ENCODE measurements at places on chromosomes 7 and 10.

- DNase-seq: no peak
Observed at GRCh38 chr10:21056461-21056860, 159.3 kb upstream of the NEBL start.

DNA sequence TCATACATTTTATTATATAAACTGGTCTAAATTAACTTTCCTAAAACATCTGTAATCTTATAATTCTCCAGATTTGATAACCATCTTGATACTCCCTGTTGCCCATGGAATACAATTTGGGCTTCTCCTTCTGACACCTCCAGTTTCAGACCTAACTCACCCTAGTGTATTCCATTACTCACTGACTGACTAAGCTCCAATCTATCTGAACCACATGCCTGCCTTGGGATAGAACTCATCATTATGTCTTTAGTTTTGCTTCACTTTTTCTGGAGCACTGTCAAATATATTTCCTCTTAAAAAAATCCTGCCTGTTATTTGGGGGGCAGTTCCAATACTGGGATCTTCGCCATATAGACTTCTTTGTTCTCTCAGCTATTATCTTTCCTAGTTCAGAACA, 4.9 kb upstream of the FOXP2 start:
- DNase-seq: no peak

DNA sequence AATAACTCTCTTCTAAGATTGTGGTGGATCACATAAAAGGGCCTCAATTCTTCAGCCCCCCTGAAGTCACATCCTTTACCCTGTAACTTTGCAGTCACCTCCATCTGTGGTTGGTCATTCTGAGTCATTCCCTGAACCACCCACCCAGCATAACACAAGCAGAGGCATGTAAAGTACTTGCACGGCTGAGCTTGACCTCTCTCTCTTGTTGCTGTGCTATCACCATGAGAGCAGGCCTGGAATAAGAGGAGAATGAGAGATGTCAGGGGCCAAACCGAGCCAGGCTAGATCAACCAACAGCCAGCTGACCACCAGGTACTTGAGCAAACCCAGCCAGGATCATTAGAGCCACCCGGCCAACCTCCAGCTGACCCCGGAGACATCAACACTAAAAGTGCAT, 13.5 kb upstream of the STK17A start:
- no peak for DNase-seq

DNA sequence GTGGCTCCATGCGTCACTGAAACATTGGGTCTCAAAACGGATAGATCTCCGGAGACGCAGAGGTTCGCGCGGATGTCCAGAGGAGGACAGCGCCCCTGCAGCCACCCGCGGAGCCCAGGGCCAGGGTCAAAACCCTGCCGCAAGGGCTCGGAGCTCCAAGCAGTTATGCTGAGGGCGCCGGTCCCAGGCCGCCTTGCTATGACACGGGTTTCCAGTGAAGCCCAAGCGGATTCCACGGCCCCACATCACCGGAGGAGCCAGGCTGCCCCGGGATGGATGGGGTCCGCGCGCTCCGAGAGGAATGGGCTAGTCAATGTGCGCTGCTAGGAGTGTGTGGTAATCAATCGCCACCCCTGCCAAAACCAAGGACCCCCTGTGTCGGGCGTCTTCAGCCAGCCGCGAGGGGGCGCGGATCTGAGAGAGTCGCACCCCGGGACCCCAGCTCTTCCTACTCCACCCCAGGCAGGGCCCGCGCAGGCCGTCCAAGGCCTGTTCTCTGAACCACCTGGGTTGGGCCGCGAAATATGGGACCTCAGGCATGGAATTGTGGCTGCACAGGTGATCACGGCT, 5.6 kb upstream of the EMX2 start:
- no peak for DNase-seq

GRCh38 chr7:26443751-26444150, 152.1 kb downstream of the SNX10 start:
- DNase-seq: no peak

- DNase-seq: no peak
Observed at GRCh38 chr7:82805527-82805960, 357.1 kb downstream of the PCLO start.

- no peak for DNase-seq
Observed at GRCh38 chr7:27871866-27872265, 131.9 kb downstream of the TAX1BP1 start.

- DNase-seq: no peak
Observed at GRCh38 chr7:119842337-119842736, 430.6 kb upstream of the KCND2 start.

DNA sequence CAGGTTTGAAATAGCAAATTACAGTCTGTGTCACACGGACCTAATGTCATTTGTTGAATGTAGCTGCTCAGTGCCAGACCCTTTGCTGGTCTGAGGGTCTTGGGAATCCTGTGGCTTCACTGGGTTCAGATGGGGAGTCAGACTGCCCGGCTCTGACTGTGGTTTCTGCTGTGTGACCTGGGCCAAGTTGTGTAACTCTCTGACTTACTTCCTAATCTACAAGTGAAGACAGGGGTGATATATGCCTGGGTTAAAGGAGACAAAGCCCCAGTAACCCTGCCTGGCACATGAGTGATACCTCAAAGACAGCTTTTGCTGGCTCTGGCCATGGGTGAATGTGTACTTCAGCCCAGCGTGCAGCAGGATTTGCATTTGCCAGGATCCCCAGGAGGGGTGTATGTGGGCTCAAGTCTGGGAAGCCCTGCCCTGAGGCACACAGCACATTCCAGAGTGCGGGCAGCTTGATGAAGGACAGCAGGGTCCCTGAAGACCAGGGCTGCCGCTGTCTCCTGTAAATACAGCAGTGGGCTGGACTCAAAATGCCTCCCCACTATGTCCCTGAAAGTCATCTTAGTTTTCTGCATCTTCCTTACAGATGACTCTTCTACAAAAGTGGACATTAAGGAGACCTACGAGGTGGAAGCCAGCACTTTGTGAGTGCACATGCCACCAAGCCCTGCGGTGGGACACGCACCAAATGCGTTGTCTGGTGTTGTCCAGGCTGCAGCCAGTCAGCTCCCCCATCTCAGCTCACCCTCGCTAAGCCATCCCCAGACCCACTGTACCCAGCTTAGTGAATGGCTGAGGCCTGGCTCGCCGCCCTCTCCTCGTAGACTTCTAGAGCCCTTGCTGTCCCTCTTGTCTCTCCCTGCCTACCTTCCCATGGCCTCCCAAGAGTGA, 16.4 kb downstream of the NACAD start:
- no peak for DNase-seq

- DNase-seq: no peak
Observed at GRCh38 chr7:82375129-82375528, 68.4 kb downstream of the CACNA2D1 start.

DNA sequence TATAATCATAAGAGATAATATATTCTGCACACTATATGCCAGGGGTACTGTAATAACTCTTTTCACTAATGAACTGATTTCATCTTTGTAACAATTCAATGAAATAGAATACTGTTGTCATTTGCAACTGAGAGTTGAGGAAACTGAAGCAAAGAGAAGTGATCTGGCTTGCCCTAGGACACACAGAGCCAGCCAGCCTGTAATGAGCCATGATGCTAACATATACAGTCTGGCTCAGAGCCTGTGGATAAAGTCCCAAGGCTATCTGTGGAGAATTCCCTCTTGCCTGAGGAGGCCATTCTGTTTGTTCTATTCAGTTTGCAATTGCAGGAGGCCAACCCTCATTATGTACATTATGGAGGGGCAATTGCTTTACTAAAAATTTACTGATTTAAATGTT, 241.3 kb downstream of the CXCL12 start:
- no peak for DNase-seq

DNA sequence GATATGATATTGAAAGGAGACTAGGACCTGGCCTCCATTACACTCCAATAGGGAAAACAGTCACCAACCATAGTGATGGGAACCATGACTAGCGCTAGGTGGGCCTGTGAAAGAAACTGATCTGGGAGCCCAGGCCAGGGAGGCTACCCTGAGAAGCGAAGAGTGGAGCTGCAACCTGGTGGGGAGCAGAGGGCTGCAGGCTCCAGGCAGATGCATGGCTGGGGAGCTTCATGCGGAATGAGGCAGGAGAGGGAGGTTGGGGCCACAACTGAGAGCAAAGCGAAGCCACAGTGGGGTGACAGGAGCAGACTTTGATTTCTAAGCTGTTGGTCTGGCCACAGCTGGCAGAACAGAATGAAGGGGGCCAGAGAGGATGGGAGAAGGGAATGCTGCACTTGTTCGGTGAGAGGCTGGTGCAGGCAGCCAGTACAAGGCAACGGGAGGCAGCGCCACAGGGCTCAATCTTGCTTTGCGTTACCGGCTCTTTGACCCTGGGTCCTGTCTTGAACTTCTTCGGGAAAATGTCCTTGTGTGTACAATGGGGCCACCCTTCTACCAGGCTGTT, 88.4 kb downstream of the TACC2 start:
- no peak for DNase-seq

- DNase-seq: no peak
Observed at GRCh38 chr10:310976-311639, 175.9 kb downstream of the ZMYND11 start.

DNA sequence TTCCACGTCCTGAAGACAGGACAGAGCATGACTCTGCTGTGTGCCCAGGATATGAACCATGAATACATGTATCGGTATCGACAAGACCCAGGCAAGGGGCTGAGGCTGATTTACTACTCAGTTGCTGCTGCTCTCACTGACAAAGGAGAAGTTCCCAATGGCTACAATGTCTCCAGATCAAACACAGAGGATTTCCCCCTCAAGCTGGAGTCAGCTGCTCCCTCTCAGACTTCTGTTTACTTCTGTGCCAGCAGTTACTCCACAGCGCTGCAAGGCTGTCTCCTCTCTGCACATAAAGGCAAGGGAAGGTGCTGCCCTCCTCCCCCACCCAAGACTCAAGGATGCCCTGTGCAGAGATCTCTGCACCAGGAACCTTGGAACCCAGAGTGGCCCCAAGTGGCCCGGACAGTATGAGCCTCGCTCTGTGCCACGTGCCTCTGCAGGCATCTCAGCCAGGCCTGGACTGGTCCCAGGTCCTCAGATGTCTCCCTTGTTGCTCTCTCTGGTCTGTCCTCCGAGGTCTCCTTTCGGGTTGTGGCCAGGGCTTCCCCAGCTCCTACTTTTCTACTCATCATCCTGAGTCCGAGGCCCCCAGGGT, 230.3 kb upstream of the PRSS58 start:
- DNase-seq: no peak

- DNase-seq: no peak
Observed at GRCh38 chr10:124238367-124238766, 145.0 kb upstream of the CHST15 start.
